ENCODE measurements at places on chromosomes 5 and 9.

- no peak for DNase-seq
These were observed 187.8 kb upstream of the VCAN start for GRCh38 chr5:83283761-83284160.

- no peak for DNase-seq
These were observed 2019.5 kb upstream of the NUDT12 start for GRCh38 chr5:105581988-105582690.

DNA sequence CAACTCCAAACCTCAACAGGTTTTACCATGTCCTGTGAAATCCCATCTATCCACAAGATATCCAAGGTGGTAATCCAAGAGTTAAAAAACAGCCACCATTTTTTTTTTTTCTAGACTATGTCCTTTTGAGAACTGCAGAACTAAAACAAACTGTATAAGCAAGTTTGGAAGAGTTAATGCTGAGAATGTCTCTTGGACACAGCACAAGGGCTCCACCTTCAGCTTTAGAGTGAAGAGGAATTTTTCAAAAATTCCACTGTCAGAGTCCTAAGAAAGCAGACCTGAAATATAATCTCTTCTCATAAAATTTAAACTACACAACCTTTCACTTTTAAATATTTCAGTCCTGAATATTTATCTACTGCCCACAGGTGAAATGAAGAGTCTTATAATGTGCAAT, 167.8 kb upstream of the CCNG1 start:
- no peak for DNase-seq

DNA sequence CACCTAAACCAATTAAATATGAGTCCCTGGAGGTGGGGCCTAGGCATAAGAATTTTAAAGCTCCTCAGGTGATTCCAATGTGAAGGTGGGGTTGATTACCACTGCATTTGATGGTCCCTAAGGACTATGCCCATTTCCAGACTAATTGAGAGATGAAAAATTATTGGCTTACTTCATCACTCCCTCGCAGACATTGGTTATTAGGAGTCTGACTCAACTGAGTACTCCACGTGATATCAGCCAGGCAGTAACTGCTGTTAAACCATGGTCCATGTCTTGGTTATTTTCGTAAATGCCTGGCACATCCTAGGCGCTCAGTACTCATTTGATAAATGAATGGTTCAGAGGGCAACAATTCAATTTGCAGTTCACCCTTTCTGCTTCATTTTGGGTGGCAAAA, 54.5 kb downstream of the PUM3 start:
- DNase-seq = no peak

DNA sequence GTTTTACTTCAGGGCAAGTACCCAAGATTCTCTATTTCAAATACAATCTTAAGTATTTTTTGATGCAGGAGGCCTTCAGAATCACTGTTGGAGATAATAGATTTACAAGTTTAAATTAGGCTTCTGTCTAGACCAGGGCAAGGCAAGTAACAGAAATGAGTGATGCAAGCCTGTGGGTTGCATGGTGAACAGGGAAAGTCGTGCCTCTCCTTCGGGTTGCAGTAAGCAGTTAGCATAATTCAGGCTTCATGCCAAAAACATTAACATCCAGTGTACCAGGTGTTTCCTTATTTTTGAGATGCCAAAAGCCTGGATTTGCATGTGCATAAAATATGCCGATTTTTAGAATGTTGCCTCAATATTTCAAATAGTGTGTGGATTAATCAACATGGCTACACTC, 369.0 kb downstream of the CAAP1 start:
- DNase-seq = no peak

GRCh38 chr9:95750725-95751519, 124.6 kb upstream of the ERCC6L2 start:
- no peak for DNase-seq

DNA sequence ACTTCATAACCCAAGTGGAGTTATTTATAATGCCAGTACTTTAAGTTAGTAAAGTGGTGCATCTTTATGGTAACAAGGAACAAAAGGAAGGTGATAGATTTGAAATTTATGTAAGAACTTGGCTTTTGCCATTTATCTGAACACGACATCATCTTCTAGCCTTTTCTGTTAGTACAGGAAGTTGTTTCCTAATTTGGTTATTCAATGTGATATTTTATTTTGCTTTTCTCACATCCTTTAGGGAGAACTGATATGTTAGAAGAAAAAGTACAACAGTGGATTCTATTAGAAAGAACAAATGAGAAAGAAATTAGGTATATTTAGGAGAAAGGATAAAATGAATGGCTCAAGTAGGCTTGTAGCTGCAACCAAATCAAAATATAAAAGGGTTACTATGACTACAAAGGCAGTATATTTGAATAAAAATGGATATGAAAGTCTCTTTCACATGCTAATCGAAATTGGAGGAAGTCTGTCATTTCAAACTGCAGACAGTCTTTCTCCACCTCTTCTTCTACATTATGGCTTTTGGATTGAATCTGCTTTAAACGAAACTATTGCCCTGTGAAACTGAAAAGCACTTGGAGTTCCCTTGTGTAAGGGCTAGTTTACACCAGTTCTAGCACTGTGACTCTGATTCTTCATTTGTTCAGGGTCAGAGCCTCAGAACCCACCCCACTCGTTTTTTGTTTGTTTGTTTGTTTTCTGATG, 18.5 kb upstream of the SLC24A2 start:
- no peak for DNase-seq

DNA sequence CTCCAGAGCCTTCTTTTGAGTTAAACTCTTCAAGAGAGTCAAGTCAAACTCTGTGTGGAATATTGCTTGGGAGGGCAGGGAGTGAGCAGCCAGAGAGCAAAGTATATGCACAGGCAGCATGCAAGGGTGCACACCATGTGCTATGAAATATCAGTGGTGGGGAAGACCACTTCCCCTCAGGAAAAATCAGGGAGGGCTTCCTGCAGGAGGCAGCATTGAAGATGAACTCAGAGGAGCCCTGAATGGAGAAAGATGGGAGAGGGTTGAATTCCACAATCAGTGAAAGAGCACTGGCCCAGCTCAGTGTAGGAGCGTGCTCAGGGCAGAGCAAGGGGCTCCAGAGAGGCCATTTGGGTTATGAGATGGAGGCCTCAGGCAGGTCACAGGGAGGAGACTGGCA, 41.9 kb downstream of the CCDC180 start:
- no peak for DNase-seq

- no peak for DNase-seq
These were observed 43.9 kb downstream of the PAM start for GRCh38 chr5:102799017-102799416.

DNA sequence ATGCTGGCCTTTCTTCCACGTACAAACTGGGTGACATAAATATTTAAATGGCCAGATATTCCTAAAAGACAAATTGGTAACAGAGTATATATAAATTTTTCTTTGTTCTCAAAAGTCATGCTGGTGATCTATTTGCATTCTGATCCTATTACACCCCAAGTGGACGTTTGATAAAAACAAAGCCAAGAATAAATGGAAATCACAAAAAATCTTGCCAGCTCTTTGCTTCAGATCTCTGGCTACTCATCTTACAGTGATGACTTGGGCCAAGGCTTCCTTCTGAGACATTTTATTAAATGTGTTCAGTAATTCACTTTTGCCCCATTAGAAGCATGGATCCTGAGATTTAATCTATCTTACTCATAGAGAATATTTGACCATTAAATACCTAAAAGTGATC, 444.3 kb upstream of the PIK3R1 start:
- no peak for DNase-seq

- no peak for DNase-seq
These were observed 90.3 kb downstream of the NR6A1 start for GRCh38 chr9:124680714-124681390.

- no peak for DNase-seq
These were observed 22.1 kb downstream of the GABRP start for GRCh38 chr5:170805666-170806065.

DNA sequence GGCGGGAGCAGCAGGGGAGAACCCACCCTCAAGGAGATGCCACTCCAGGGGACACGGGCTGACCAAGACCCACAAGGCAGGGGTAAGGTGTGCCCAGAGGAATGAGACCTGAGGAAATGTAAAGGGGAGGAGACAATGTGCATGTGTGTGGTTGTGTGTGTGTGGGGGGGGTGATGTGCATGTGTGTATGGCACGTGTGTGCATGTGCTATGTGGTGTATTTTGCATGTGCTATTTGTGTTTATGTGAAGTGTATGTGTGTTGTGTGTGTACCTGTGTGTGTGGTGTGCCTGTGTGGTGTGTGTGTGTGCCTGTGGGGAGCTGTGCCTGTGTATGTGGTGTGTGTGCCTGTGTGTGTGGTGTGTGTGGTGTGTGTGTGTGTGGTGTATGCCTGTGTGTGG, 33.5 kb upstream of the FCN2 start:
- DNase-seq = no peak

- no peak for DNase-seq
These were observed 37.3 kb downstream of the INSYN2B start for GRCh38 chr5:169943026-169943425.

- DNase-seq = no peak
These were observed 76.3 kb upstream of the IQGAP2 start for GRCh38 chr5:76326577-76327302.

GRCh38 chr5:102211165-102211564, 84.9 kb downstream of the SLCO4C1 start:
- no peak for DNase-seq

- DNase-seq = no peak
These were observed 17.5 kb downstream of the CCDC180 start for GRCh38 chr9:97324954-97325353.

DNA sequence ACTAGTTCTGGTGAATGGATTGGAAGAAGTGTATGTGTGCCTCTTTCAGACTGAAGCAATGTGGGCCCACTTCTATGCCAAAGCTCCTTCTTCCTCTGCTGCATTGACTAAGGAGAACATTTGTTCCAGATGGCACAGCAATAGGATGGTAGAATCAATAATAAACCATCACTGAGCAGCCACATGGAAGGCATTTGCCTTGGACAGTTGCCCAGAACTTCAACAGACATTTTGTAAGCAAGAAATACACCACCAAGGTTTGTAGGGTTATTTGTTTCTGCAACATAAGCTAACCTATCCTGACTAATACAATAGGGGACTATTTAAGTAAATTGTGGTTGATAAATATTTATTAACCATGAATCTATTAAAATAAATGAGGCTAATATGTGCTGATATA, 37.7 kb upstream of the CSNK1G3 start:
- no peak for DNase-seq

GRCh38 chr9:86454701-86455615, 100.7 kb upstream of the TUT7 start:
- no peak for DNase-seq

DNA sequence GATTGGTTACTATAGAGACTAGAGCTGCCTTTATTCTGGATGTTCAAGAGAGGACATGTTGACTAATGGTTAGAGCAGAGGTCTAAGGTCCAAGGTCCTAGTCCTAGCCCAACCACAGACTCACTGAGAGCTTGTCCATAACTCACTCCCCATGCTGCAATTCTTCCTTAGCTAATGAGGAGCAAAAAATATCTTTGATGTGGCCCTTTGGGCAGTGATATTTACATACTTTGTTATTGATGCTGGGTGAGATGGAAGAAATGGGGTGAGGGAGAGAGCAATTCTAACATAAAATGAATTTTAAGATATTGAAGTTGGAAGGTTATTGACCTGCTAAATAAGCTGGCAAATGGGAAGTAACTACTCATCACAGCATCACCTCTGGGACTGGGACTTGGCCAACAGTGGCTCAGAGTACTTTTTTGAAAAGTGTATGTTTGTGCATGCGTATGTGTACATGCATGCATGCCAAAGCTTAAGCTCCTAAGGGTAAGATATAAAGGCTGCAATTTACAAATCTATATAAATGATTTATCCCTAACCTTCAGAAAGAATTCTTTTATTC, 58.0 kb upstream of the ANKRD55 start:
- no peak for DNase-seq

DNA sequence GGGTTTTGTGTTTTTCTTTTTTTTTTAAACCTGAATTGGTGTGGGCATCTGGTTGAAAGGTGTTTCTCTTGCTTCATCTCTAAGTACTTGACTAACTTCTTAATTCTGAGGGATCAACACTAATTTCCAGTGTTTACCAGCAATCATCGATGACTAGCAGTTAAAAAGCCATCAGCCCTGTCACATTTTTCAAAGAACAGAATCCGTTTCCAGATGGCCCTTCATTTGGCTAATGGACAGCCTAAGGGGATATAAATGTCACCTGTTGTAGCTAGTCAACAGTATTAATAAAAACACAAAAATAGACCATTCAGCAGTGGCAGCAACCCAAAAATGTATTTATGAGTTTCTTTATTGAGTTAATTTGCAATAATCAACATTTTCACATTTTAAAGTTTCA, 1076.5 kb downstream of the MAT2B start:
- DNase-seq = no peak

DNA sequence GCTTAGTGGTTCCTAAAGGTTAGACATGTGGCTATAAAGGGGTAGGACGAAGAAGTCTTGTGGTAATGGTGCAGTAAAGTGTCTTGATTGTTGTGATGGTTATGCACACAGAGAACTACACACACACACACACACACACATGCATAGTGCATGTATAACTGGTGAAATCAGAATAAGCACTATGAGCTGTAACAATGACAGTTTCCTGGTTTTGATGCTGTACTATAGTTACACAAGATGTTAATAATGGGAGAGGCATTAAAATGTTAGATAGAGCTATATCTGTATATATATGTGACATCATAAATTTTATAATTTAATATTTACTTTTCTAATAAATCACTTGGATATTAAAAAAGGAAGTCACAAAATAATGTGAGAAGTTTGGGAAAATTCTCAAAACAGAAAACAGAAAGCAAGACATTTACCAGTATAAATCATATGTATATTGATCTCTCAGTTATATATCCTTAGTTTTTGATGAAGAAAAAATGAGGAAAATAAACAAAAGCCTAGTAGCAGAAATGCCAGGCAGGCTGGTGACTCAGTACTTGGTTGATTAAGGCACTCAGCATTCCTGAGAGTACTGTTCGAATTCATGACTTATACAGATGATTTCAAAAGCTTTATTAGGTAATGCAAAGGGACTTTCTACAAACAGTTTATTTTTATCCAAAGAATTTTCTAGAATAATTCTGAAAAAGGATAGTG, 350.5 kb upstream of the DAB2 start:
- no peak for DNase-seq

GRCh38 chr5:41835645-41836044, 34.6 kb downstream of the OXCT1 start:
- no peak for DNase-seq

GRCh38 chr5:36177715-36178523, 26.0 kb downstream of the SKP2 start:
- DNase-seq = peak; percentile 11
